ENCODE measurements at places on chromosomes 6 and 20. TPM values are rescaled to one million over a fixed set of nuclear protein-coding genes. Genes with fewer than 3 reads are reported as not detected.

DNA sequence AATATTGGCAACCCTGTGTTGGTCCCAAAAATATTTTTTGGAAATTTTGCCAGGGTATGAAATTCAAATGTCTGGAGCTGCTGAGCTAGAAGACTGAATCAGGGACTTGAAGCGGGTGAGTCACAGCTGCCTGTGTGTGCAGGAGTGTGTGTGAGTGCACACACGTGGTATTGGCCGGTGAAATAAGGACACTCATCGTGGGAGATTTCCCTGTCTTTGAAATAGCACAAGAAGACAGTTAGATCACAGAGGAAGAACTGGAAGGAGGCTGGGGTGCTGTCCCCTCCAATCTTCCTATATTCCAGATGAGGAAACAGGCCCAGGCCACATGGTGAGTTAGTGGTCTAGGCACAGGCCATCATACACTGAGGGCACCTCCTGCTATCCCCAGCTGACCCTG lies 123.8 kb upstream of the MLN start:
- DNase-seq = peak; percentile 67

Gene SNX21
- total RNA-seq = 21.2 TPM

Gene MROH8
- 0.11 TPM for total RNA-seq

Gene PTK7
- 61.8 TPM for total RNA-seq

Gene HUS1B
- total RNA-seq = 2.9 TPM

- no peak for DNase-seq
Observed at GRCh38 chr20:46857061-46857831, 37.4 kb upstream of the EYA2 start.

Gene ISM1
- 0.46 TPM for total RNA-seq

DNA sequence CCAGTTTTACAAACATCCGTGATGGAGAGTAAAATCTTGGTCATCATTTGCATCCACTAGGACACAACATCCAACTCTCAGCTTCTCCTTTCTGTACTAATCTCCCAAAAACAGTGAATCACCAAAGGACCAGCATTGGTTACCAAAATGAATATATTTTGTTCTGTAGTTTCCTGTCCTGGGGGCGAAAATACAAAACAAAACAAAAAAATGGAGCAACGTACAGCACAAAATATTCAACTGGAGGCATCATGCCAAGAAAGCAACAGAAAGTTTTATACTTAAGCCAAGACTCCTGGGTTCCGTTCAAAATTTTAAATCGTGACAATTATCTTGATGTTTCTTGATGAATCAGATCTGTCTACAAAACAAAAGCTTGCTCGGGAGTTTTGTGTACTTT lies 126.6 kb upstream of the CCDC28A start:
- no peak for DNase-seq

All from Daoy (cell line).